ENCODE measurements at places on chromosomes 1 and 21. TPM values are rescaled to one million over a fixed set of nuclear protein-coding genes. Genes with fewer than 3 reads are reported as not detected.
A peak's percentile ranks its signal among the peaks of the same experiment; 100 is the strongest.

The PROK1 gene
- not detected for total RNA-seq

The TNFRSF1B gene
- total RNA-seq, result 51.9 TPM

DNA sequence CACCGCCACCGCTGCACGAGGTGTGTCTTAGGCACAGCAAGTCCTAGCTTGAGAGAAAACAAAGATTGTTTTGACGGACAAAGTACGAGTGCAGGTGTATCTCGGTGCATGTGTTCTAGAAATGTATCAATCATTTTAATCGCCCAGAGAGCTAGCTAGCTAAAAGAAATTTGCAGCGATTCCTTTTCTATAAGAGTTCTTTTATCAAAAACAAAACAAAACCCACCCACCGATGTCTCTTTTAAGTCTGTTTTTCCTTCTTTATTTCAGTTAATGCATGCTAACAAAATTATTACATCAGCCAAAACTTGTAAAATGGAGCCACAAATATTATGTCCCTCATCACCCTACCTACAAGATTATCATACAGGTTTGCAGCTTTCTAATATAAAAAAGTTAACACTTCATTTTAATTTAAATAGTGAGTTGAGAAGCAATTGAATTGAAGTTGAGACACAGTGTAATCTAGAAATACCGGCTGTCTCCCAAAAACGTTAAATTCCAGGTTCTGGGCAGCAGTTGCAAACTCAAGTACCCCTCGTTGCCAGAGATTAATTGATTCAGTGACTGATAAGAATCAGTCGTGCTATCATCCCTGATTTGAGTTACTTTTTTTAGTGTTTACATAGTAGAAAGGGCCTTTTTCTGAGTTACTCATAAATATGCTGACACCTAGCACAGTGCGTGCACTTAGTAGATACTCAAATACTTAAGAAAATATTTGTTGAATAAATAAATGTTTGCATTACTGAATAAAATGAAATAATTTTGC, 1.5 kb upstream of the SYDE2 start:
- H3K36me3 ChIP-seq, result no peaks in the 10 kb centered on the region
- DNase-seq, result no peak
- H3K27me3 ChIP-seq, result no peaks in the 10 kb centered on the region
- H3K27ac ChIP-seq, result peak overlapping the region; percentile 82

The UBAP2L gene
- 51.1 TPM for total RNA-seq

The SESN2 gene
- 13.4 TPM for total RNA-seq

DNA sequence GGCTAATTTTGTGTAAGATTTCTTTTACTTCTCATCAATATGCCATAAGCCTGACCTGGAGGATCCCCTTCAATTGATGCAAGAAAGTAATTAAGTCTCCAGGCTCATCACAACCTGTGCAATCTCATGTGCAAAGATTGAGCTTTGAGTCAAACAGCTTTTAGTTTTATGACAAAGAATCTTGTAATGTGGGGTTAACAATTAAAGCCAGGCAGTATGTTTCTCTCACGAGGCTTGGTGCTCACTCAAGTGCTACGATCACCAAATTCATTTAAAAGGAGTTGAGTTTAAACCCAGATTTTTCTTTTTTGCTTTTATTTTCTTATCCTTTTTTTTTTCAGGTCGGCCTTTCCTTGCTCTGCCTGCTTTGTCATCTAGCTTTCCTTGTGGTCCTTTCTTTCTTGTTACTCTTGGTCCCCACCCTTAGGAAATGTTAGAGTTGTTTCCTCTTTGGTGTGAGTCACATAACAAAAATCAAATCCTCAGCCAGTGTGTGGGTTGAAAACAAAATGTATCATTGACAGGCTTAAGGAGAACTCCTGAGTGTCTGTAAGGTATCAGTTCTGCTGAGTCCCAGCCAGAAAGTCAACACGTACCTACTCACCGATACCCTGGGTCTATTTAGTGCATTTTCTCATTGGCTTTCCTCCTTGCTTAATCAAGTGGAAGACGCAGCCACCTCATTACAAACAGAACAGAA, 1037.2 kb downstream of the ADGRL2 start:
- no peaks in the 10 kb centered on the region for H3K4me1 ChIP-seq
- no peak for DNase-seq
- H3K36me3 ChIP-seq, result no peaks in the 10 kb centered on the region
- no peaks in the 10 kb centered on the region for H3K27me3 ChIP-seq
- no peak overlapping the region for H3K4me3 ChIP-seq

- no peaks in the 10 kb centered on the region for H3K27me3 ChIP-seq
- H3K4me3 ChIP-seq, result no peak overlapping the region
Measured at GRCh38 chr1:25575191-25575590, 31.8 kb downstream of the LDLRAP1 start.

DNA sequence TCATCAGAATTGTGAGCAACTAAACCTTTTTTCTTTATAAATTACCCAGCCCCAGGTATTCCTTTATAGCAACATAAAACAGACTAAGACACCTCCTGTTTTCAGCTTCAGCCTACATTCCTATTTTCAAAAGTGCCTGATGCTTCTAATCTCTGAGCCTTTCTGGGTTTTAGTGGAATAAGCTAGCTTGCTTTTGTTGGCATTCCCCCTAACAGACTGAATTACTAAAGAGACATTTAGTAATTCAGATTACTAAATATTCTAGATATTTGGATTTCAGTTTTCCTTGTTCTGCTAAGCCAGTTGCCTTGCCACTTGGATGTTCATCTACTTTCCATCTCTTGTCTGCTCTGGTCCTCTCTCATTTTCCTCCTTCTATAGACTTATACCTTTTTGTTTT, 10.5 kb upstream of the GNG12 start:
- no peak overlapping the region for H3K27ac ChIP-seq
- no peak for DNase-seq
- H3K4me3 ChIP-seq, result no peak overlapping the region

The AADACL4 gene
- not detected for total RNA-seq

The AP4B1 gene
- total RNA-seq, result 7.7 TPM

GRCh38 chr1:232834066-232834465, 28.9 kb downstream of the MAP10 start:
- DNase-seq, result no peak
- H3K27ac ChIP-seq, result no peak overlapping the region
- no peak overlapping the region for H3K4me3 ChIP-seq
- no peaks in the 10 kb centered on the region for H3K36me3 ChIP-seq

DNA sequence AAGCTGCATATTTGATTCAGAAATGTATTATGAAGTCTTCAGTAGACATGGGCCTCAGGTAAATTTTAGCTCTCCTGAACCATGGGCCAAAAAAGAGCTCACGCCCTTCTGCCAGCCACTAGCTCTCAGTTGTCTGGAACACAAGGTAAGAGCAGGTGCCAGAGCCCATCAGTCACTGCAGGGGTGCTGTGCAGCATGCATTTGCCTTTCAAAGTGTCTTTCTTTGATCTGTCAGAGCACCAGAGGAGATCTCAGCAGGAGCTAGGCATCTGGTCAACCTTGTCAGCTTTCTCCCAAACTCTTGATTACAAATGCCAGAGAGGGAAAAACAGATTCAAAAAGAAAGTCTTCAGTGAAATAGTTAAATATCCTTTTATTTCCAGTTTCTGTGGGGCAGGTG, 332.3 kb downstream of the COL11A1 start:
- H3K27me3 ChIP-seq, result no peaks in the 10 kb centered on the region
- no peak for DNase-seq
- H3K27ac ChIP-seq, result no peak overlapping the region
- H3K4me1 ChIP-seq, result no peaks in the 10 kb centered on the region
- no peaks in the 10 kb centered on the region for H3K36me3 ChIP-seq

- H3K4me1 ChIP-seq, result no peaks in the 10 kb centered on the region
- no peak overlapping the region for H3K27ac ChIP-seq
- H3K4me3 ChIP-seq, result no peak overlapping the region
- H3K27me3 ChIP-seq, result no peaks in the 10 kb centered on the region
- H3K36me3 ChIP-seq, result no peaks in the 10 kb centered on the region
Measured at GRCh38 chr1:50681931-50682330, 258.7 kb upstream of the DMRTA2 start.

DNA sequence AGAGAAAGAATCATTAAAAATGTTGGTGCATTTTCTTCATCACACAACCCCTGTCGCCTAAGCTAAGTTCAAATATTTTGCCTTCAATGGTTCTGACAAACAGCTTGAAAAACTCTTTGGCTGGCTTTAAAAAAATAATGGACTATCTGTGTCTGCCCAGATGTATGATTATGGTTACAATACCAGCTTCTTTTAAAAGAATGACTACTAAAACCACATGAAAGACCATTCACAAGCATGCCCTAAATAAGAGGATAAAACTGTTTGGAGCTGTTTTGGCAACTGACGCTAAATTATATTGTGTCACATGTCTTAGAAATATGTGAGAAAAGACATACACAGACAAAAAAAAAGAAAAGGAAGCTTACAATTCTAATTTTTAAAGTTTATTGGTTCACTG, 23.7 kb upstream of the PLPPR4 start:
- H3K4me1 ChIP-seq, result no peaks in the 10 kb centered on the region
- no peak overlapping the region for H3K4me3 ChIP-seq
- H3K27me3 ChIP-seq, result no peaks in the 10 kb centered on the region
- no peak for DNase-seq
- no peak overlapping the region for H3K27ac ChIP-seq

DNA sequence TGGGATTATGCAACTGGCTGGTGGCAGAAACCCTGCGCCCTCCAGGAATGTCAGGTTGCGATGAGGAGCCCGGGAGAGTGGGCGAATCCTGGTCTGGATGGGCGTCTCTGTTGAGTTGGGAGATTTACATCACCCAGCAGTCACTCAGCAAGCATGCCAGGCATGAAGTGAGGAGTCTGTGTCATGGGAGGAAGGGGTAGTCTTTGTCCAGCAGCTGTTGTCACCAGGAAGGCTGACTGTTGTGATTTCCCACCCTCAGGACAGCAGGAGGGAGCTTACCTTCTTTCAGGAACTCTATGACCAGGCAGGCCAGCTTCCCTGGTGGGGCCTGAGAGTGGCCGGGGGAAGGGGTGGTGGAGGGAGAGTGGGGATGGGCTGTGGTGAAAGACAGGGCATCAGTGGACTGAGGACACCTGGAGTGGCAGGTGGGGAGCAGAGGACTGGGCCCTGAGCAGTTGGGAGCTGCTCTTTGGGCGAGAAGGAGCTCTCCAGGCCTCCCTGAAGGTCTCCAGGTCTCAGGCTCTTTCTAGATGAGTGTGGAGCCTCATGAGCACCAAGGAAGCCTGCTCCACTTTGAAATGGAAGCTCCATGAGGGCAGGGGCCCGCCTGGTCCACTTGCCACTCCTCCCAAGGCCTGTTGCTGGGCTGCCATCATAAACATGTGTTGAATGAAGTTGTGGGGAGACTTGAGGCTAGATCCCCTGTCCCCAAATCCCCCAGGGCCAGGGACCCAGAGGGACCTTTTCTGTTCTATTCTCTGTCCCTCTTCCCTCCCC, 21.3 kb upstream of the PKP1 start:
- no peaks in the 10 kb centered on the region for H3K27me3 ChIP-seq
- H3K4me3 ChIP-seq, result no peak overlapping the region
- H3K4me1 ChIP-seq, result no peaks in the 10 kb centered on the region
- no peak overlapping the region for H3K27ac ChIP-seq

- H3K27me3 ChIP-seq, result peaks cover 66% of the 10 kb centered on the region
- no peak overlapping the region for H3K27ac ChIP-seq
- H3K4me3 ChIP-seq, result peak overlapping the region; percentile 5
- DNase-seq, result no peak
- no peaks in the 10 kb centered on the region for H3K4me1 ChIP-seq
Measured at GRCh38 chr1:75134647-75135572, 722 bp downstream of the LHX8 start.

The FCMR gene
- total RNA-seq, result 3.2 TPM

DNA sequence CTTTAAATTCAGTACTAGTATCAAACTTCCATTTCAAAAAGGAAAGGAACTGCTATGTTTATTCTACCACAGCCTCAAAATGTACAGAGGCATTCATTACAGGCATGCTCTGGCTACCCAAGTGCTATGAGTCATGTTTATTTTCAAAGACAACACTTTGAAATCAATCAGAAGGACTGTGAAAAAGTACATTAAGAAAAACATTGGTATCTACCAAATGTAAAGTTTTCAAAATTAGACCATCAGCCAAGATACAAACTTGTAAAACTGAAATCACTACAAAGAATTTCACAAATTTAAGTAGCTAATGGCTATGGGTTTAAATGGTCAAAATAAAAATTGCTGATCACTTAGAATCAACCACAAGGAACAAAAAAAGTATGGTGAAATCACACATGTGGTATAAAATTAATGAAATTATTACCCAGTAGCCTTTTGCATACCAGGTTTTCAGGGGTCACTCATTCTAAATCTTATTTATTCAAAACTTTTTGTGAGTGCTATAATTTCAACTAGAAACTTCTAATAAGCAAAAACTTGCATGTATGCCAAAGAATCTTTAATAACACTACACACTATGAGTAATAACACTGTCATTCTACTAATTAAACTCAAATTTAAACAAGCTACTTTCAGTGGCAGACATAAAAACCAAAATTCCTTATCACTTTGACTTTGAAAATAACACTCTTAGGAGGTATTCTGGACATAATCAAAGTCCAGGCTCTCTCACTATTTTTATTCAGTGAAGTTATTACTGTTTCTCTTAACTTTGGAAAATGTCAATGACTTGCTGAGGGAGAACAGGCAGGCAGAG, 49.2 kb downstream of the ENAH start:
- H3K4me3 ChIP-seq, result no peak overlapping the region
- no peaks in the 10 kb centered on the region for H3K4me1 ChIP-seq
- H3K36me3 ChIP-seq, result no peaks in the 10 kb centered on the region
- H3K27ac ChIP-seq, result no peak overlapping the region

- H3K4me3 ChIP-seq, result no peak overlapping the region
- H3K27ac ChIP-seq, result no peak overlapping the region
- H3K36me3 ChIP-seq, result no peaks in the 10 kb centered on the region
- no peak for DNase-seq
- no peaks in the 10 kb centered on the region for H3K27me3 ChIP-seq
Measured at GRCh38 chr1:164637461-164638375, 78.7 kb downstream of the PBX1 start.

GRCh38 chr1:8985915-8986813, 40.1 kb downstream of the SLC2A7 start:
- no peak overlapping the region for H3K4me3 ChIP-seq
- no peak overlapping the region for H3K27ac ChIP-seq
- H3K36me3 ChIP-seq, result no peaks in the 10 kb centered on the region
- peak; percentile 83 for DNase-seq
- no peaks in the 10 kb centered on the region for H3K27me3 ChIP-seq
- H3K4me1 ChIP-seq, result peaks cover 2% of the 10 kb centered on the region

- no peaks in the 10 kb centered on the region for H3K27me3 ChIP-seq
- no peak overlapping the region for H3K4me3 ChIP-seq
- peaks cover 14% of the 10 kb centered on the region for H3K4me1 ChIP-seq
- peak overlapping the region; percentile 93 for H3K27ac ChIP-seq
Measured at GRCh38 chr21:16418642-16419041, 688.9 kb downstream of the USP25 start.

DNA sequence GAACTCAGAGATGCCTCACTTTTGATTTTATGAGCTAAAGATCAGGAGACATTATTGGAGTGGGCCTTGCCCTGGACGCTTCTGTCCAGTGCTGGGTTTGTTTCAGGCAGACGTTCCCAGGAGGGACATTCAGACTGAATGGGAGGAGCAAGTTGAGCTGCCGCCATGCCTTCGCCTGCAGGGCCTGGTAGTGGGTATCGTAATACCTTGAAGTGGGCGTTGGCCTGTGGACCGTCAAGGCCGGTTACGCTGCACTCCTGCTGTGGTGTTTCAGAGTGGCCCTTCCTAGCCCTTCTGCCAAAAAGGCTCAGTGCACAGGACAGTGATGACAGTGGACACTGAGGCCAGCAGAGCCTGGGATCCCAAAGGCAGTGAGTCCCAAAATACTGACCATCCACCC, 1.6 kb downstream of the FAM3B start:
- no peak overlapping the region for H3K4me3 ChIP-seq
- DNase-seq, result no peak
- no peaks in the 10 kb centered on the region for H3K4me1 ChIP-seq
- H3K27ac ChIP-seq, result no peak overlapping the region

The UBE2U gene
- total RNA-seq, result not detected

- no peaks in the 10 kb centered on the region for H3K4me1 ChIP-seq
- no peak for DNase-seq
- no peak overlapping the region for H3K4me3 ChIP-seq
- H3K36me3 ChIP-seq, result no peaks in the 10 kb centered on the region
Measured at GRCh38 chr21:27525780-27526179, 558.9 kb upstream of the ADAMTS5 start.

The IFI44L gene
- 3.1 TPM for total RNA-seq
